ENCODE measurements at places on chromosomes 2 and 18.

DNA sequence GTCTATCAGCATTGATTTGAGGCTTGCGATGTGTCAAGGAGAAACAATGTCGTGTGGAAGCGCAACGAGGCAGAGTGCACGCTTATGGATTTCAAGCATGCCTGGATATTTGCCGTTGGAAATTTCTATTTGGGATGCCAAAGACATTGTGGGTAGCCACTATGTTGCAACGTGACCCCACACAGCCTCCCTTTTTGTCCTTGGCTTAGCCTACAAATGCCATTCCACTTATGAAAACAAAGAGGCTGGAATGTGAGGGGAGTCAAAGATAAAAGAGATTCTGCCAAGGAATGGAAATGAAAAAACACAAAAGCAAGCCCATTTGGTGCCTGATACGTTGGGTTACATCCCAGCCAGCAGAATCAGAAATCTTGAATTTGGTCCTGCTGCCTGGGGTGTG is 721.2 kb downstream of the GALR1 start:
- DNase-seq, result no peak

DNA sequence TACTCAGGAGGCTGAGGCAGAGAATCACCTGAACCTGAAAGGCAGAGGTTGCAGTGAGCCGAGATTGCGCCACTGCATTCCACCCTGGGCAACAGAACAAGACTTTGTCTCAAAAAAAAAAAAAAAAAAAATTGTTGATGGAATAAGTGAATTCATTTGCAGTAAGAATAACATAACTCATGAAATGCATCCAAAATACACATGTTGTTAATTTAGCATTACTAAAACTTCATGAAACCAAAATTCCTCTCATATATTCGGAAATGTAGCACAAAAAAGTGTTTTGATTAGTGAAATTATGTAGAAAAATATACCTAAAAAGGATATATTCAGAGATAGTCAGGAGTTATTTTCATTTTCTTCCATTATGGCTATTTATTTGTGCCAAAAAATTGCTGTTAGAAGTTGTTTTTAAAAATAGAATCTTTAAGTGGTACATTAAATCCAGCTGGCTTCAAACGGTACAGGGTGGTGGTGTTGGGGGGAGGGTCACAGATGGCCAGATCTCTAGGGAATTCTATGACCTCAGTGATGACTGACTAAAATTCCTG is 78.2 kb upstream of the UGP2 start:
- no peak for DNase-seq

DNA sequence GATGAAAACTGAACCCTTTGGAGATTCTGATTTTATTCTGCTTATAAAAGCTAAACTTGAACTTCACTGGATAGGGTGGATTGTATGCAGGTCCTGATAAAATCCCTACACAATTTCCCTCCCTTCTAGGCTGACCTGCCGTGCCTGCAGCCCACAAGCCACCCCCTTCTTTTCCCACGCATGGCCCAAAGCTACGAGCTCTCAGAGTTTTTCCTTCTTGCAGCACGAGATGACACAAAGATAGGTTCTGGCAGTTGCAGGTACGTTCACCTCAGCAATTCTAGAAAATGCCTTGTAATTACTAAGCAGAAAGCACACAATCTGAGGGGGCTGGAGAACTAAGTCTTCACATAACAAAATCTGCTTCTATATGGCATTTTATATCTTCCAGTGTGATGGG is 110.6 kb upstream of the ATP8B1 start:
- no peak for DNase-seq

DNA sequence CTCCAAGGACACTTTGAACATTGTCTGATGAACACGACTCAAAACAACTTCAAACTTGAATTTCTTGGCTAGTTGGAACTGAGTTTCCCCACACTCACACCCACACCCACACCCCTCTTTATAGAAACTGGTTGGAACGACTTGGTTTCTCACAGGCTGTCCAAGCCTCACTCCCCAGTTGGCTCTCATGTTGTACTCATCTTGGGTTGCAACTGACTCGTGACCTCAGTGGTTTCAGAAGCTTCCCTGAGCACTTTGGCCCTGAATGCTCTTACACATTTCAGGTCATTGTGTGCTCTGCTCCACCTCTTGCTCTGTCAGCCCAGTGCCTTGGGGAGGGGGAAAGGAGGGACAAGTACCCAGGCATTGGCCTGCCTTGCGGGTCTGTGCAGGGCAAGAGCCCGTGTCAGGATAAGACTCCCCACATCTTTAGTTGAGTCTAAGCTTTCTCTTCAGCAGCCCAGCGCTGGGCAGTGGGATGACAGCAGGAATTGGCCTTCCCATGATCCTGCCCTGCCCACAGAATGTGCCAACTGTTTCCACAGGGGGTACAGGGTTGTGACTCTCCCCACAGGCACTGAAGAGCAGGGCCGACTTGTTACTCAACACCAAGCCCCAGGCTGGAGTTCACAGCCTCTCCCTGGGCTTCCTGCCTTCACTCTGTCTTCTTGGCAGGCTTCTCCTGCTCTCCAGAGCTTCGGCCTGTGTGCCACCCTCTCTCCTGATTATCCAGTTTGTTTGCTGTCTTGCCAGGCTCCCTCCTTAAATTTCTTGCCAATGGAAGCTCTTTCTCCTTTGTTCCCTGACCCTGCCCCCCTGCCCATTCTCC is 104.6 kb downstream of the RTN4 start:
- no peak for DNase-seq

DNA sequence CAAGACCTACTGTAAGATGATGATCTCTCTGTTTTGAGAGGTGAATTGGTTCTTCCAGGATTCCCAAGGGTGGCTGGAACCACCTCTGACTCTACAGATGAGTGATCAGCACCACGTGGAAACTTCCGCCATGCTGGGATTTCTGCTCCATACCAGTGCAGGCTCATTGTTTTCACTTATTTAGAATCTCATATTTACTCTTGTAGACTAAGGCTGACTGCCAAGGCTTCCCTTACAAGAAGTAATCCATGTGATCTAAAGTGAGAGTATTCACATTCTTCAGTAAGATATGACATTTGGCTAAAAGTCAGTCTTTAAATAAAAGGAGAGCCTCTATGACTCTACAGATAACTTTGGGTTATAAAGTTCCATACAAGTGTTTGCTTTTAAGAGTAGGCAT is 322.9 kb upstream of the RAB12 start:
- DNase-seq, result no peak

GRCh38 chr2:165401285-165401852 is 68.1 kb upstream of the CSRNP3 start:
- no peak for DNase-seq

DNA sequence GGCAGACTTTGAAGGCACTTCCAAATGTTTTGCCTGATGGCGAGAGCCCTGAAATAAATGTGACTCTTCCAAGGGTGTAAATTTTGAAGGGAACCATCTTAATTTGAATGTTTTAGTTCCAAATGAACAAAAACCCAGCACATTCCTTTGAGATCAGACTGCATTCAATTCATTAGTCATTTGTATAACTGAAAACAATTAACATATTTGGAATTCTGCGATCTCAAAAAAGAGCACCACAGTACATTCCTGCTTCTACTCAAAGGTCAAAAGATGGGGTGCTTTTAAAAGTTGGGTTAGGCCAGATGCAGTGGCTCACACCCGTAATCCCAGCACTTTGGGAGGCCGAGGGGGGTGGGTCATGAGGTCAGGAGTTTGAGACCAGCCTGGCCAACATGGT is 38.2 kb upstream of the CHRNA1 start:
- no peak for DNase-seq
